Mesothelial cell of epicardium (in vitro differentiated cells): ENCODE measurements at places on chromosomes 7 and 10.
A peak's percentile ranks its signal among the peaks of the same experiment; 100 is the strongest.

DNA sequence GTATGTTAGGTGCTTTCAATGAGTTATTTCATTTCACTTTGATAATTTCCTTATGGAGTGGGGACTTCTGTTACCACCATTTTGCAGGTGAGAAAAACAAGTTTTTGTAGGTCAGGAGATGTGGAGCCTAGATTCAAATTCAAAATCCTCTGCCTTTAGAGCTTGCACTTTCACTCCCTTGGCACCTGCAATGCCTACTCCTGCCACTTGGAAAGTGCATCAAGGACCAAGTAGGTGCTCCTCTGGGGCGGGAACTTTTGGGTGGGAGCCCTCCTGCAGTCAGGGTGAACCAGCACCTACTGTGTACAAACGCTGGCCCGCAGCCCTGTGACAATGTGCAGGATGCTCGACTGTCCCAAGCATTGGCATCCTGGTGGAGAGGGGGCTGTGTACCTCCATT is 199.0 kb downstream of the EMX2 start:
- H3K4me3 ChIP-seq: no peak overlapping the region
- no peak overlapping the region for H3K27ac ChIP-seq
- DNase-seq: no peak
- H3K36me3 ChIP-seq: no peaks in the 10 kb centered on the region
- peaks cover 30% of the 10 kb centered on the region for H3K27me3 ChIP-seq

GRCh38 chr7:107148721-107149120 is 20.1 kb upstream of the HBP1 start:
- H3K36me3 ChIP-seq: no peaks in the 10 kb centered on the region
- H3K27me3 ChIP-seq: no peaks in the 10 kb centered on the region
- H3K4me3 ChIP-seq: no peak overlapping the region
- H3K27ac ChIP-seq: no peak overlapping the region
- DNase-seq: no peak
- H3K4me1 ChIP-seq: peaks cover 3% of the 10 kb centered on the region

DNA sequence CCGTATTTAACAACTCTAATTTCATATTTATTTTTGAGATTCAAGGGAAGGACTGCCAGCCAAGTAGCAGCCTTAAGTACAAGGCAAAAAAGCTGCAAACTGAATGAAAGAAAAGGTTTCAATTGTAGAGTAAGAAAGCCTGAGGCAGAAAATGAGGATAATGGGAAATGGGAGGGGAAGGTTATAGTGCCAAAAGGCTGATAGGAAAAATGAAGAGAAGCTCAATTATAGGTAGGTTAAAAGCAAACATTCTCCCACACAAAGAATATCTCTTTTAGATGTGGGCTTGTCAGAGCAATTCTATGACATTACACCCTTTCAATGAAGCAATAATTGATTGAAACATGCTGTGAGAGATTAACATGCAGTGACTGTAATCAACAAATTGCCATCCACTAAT is 175.3 kb downstream of the RAPGEF5 start:
- H3K36me3 ChIP-seq: peaks cover 3% of the 10 kb centered on the region
- DNase-seq: no peak
- no peak overlapping the region for H3K27ac ChIP-seq
- peaks cover 13% of the 10 kb centered on the region for H3K4me1 ChIP-seq
- H3K27me3 ChIP-seq: no peaks in the 10 kb centered on the region

DNA sequence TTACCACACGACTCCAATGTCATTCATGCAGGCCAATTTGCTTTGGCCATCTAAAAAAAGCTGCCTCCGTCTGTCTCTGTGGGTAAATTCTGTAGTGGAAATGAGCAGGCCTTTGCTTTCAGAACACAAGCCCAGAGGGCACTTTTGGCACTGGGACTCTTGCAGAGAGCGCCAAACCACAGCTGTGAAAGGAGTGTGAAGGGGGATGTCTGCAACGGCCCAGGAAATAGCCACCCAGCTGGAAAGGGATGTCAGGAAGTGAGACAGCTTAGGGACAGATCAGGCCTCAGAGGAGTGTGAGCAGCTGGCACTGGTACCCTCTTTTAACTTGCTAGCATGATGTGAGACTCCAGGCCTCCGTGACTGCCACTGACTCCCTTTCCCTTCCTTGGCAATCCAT is 152.4 kb downstream of the DKK1 start:
- no peaks in the 10 kb centered on the region for H3K36me3 ChIP-seq
- no peak overlapping the region for H3K27ac ChIP-seq

GRCh38 chr10:90785782-90786181 is 72.1 kb downstream of the HTR7 start:
- H3K4me3 ChIP-seq: no peak overlapping the region
- DNase-seq: no peak
- H3K36me3 ChIP-seq: no peaks in the 10 kb centered on the region
- peaks cover 2% of the 10 kb centered on the region for H3K27me3 ChIP-seq
- peaks cover 6% of the 10 kb centered on the region for H3K4me1 ChIP-seq

- peaks cover 32% of the 10 kb centered on the region for H3K36me3 ChIP-seq
- DNase-seq: no peak
- H3K27me3 ChIP-seq: no peaks in the 10 kb centered on the region
- H3K4me3 ChIP-seq: no peak overlapping the region
Measured at GRCh38 chr10:89337484-89337883, 9.7 kb downstream of the IFIT3 start.

GRCh38 chr7:73865738-73866445 is 4.9 kb downstream of the TMEM270 start:
- no peak overlapping the region for H3K27ac ChIP-seq
- DNase-seq: peak; percentile 56
- H3K4me3 ChIP-seq: no peak overlapping the region
- H3K36me3 ChIP-seq: no peaks in the 10 kb centered on the region

DNA sequence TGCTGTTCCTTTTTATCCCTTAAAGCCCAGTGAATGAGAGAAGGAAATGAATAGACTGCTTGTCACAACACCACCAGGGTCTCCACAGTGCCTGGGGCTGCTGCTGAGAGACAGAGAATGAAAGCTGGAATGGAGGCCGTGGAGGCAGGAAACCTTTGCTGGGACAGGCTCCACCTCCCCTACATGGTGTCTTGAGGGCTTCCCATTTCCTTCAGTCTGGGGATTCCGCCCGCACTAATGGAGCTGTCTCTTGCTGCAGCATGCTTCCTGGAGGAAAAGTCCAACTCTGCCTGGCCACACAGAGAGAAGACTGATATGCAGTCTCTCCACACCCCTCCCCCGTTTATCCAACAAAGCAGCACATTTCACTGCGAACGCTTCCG is 54.5 kb downstream of the LRRC4 start:
- H3K4me3 ChIP-seq: no peak overlapping the region
- H3K27me3 ChIP-seq: no peaks in the 10 kb centered on the region
- H3K4me1 ChIP-seq: peaks cover 10% of the 10 kb centered on the region
- H3K36me3 ChIP-seq: peaks cover 24% of the 10 kb centered on the region
- no peak overlapping the region for H3K27ac ChIP-seq

DNA sequence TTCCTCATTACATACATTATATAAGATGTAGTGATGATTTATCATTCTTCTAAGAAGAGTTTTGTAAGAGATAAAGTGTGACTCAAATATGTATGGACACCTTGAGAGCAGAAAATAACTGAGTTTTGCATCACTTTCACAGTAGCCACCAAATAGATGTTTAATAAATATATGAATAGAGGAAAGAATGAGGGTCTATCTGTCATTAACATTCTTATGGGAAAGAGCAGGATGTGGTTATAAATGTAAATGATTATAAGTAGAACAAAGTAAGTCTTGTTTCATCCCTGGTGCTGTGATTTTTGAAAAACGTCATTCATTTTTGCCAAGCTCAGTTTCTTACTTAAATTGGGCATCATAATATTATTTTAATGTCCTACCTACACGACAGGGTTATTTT is 15.0 kb upstream of the CRPPA start:
- H3K27ac ChIP-seq: no peak overlapping the region
- no peak overlapping the region for H3K4me3 ChIP-seq
- no peak for DNase-seq
- no peaks in the 10 kb centered on the region for H3K27me3 ChIP-seq
- no peaks in the 10 kb centered on the region for H3K36me3 ChIP-seq
- peaks cover 3% of the 10 kb centered on the region for H3K4me1 ChIP-seq

- H3K4me1 ChIP-seq: no peaks in the 10 kb centered on the region
- no peak for DNase-seq
- H3K4me3 ChIP-seq: no peak overlapping the region
- peaks cover 58% of the 10 kb centered on the region for H3K36me3 ChIP-seq
- H3K27me3 ChIP-seq: no peaks in the 10 kb centered on the region
- no peak overlapping the region for H3K27ac ChIP-seq
Measured at GRCh38 chr7:152180587-152180986, 155.1 kb downstream of the GALNT11 start.

GRCh38 chr7:32586291-32587221 is 91.3 kb downstream of the AVL9 start:
- H3K4me1 ChIP-seq: no peaks in the 10 kb centered on the region
- H3K27me3 ChIP-seq: no peaks in the 10 kb centered on the region
- peak overlapping the region; percentile 1 for H3K27ac ChIP-seq
- peaks cover 43% of the 10 kb centered on the region for H3K36me3 ChIP-seq
- no peak overlapping the region for H3K4me3 ChIP-seq

DNA sequence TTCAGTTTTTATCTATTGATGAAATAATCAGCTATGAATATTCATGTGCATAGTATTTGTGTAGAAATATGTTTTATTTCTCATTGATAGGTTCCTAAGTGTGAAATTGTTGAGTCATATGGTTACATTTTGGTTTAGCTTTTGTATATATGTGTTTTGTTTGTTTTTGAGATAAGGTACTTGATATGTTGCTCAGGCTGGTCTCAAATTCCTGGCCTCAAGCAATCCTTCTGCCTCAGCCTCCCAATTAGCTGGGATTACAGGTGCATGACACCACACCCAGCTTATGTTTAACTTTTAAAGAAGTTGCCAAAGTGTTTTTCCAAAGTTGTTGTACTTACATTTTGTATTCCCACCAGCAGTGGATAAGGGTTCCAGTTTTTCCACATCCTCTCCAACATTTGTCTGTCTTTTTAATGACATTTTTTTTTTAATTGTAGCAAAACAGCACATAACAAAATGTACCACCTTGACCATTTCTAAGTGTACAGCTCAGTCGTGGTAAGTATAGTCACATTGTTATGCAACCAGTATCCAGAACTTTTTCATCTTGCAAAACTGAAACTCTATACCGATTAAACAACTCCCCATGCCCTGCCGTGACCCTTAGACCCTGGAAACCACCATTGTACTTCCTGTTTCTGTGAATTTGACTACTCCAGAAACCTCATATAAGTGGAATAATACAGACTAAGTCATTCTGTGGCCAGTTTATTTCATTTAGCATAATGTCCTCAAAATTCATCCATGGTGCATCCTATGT is 12.6 kb upstream of the UBE2D1 start:
- peaks cover 2% of the 10 kb centered on the region for H3K4me1 ChIP-seq
- no peaks in the 10 kb centered on the region for H3K36me3 ChIP-seq
- H3K4me3 ChIP-seq: no peak overlapping the region

DNA sequence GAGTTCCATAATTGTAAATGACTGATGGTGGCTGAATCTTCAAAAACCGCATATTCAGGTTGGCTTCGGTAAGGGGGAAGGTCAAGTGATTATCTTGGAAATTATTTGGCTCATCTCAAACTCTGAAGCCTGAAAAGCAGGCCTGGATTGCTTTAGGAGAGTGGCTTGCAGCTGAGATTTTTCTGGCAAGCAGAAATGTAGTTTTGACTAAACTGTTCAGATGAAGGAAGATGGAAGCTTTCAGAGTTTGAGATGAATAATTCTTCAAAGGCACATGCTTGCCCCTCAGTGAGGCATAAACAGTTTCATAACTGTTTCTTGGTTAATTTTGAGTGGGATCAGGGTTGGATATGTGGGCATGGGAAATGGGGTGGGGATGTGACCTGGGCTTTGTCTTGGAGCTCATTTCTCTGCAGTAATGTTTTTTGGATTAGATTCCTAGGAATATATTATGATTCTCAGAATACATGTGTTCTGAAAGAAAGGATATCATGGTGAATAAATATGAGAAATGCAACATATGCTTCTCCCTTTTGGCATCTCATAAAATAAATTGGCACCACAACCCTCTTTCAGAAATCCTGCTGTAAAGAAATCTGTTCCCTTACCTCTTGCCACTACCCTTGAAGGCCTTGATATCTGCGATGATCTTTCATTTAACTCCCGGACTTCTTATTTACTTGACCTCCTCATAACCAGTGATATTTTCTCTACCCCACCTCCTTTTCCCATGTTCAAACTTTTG is 469.2 kb downstream of the ADRA2A start:
- H3K36me3 ChIP-seq: no peaks in the 10 kb centered on the region
- no peaks in the 10 kb centered on the region for H3K27me3 ChIP-seq
- no peak overlapping the region for H3K27ac ChIP-seq
- H3K4me1 ChIP-seq: no peaks in the 10 kb centered on the region

DNA sequence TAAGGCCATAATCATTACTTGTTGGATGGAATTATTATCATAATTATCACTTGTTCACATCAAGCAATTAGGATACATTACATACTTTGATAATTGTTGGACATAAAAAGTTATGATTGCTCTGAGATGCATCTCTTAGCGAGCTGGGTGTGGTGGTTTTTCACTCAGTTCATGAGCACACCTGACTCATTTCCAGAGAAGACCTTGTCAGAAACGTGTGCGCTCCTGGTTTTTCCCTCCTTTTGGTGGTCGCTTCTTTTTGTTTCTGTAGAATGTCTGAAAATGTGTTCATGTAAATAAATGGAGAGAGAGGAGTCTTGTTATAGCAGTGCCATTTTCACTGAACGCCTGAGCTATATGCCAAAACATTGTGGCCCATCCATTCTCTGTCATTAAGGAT is 141.3 kb downstream of the PAXIP1 start:
- H3K27me3 ChIP-seq: peaks cover 27% of the 10 kb centered on the region
- no peaks in the 10 kb centered on the region for H3K4me1 ChIP-seq
